ENCODE measurements at places on chromosomes 16 and 17. TPM values are rescaled to one million over a fixed set of nuclear protein-coding genes. Genes with fewer than 3 reads are reported as not detected.

Gene VMO1
- 0.50 TPM for total RNA-seq

Gene PRR35
- total RNA-seq = not detected

Gene MC1R
- 2.6 TPM for total RNA-seq

Gene ZG16
- not detected for total RNA-seq

Gene TTLL6
- total RNA-seq = not detected

Gene PHOSPHO1
- not detected for total RNA-seq

Gene FOXN1
- total RNA-seq = not detected

Gene LRRC37B
- 42.8 TPM for total RNA-seq

DNA sequence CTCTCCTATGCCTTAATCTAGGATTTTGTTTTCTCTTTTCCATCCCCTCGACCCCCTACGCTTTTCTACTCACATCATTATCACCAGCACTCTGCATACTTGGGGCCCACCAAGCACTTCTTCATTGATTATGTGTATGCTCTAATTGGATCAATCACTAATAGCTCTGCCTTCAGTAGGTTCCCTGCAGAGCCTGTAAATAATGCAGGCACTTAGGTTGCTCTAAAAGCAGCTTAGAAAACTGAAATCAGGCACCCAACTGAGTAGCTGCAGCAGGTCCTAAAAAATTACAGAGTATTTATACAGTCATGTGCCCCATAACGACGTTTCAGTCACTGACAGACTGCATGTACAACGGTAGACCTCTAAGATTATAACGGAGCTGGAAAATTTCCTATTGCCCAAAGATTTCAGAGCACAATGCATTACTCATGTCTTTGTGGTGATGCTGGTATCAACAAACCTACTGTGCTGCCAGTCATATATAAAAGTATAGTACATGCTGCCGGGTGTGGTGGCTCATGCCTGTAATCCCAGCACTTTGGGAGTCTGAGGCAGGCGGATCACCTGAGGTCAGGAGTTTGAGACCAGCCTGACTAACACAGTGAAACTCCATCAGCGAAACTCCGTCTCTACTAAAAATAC lies 280.4 kb downstream of the HS3ST3B1 start:
- H3K4me3 ChIP-seq = no peak overlapping the region
- DNase-seq = no peak
- H3K36me3 ChIP-seq = no peaks in the 10 kb centered on the region
- H3K27ac ChIP-seq = no peak overlapping the region

GRCh38 chr16:678209-678857 lies 1.9 kb upstream of the STUB1 start:
- no peak overlapping the region for H3K4me3 ChIP-seq
- H3K27ac ChIP-seq = no peak overlapping the region
- peaks cover 12% of the 10 kb centered on the region for H3K27me3 ChIP-seq
- DNase-seq = no peak

DNA sequence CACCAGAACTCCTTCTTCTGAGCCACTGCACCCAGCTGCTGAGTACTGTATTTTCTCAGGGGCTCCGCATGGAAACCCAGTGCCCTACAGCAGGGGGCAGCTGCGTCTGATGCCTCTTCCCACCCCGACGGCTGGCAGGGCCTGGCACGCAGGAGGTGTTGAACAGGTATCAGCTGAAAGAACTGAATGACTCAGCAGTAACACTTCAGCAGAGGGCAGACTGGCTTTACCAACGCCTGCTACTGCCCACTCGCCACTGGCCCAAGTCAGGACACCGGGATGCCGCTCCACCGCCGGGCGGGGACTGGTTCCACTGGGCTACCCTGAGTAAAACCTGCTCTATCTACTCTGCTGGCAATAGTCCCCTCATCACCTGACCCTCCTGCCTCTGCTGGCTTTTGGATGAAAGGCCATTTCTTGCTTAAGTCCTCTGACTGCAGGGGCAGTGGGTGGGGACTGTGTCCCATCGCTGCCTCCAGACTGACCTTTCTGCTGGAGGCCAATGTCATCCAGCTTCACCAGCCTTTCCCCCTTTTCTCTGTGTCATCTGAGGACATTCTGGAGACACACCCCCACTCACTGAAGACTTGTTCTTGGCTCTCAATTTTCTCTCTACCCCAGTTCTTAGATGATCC lies 100.4 kb upstream of the FA2H start:
- no peaks in the 10 kb centered on the region for H3K27me3 ChIP-seq
- H3K36me3 ChIP-seq = peaks cover 12% of the 10 kb centered on the region
- H3K4me1 ChIP-seq = peaks cover 7% of the 10 kb centered on the region
- H3K4me3 ChIP-seq = no peak overlapping the region

GRCh38 chr16:929227-930073 lies 41.3 kb downstream of the LMF1 start:
- DNase-seq = no peak
- no peak overlapping the region for H3K4me3 ChIP-seq
- no peaks in the 10 kb centered on the region for H3K4me1 ChIP-seq
- H3K27me3 ChIP-seq = no peaks in the 10 kb centered on the region

GRCh38 chr17:81734405-81735263 lies 22.6 kb downstream of the SLC25A10 start:
- H3K36me3 ChIP-seq = no peaks in the 10 kb centered on the region
- no peak for DNase-seq
- H3K4me1 ChIP-seq = peaks cover 7% of the 10 kb centered on the region
- H3K27me3 ChIP-seq = peaks cover 22% of the 10 kb centered on the region

- peak overlapping the region; percentile 94 for H3K27ac ChIP-seq
- DNase-seq = peak; percentile 66
- H3K36me3 ChIP-seq = peaks cover 36% of the 10 kb centered on the region
These were observed 31.9 kb downstream of the PLCG2 start for GRCh38 chr16:81810894-81811538.

DNA sequence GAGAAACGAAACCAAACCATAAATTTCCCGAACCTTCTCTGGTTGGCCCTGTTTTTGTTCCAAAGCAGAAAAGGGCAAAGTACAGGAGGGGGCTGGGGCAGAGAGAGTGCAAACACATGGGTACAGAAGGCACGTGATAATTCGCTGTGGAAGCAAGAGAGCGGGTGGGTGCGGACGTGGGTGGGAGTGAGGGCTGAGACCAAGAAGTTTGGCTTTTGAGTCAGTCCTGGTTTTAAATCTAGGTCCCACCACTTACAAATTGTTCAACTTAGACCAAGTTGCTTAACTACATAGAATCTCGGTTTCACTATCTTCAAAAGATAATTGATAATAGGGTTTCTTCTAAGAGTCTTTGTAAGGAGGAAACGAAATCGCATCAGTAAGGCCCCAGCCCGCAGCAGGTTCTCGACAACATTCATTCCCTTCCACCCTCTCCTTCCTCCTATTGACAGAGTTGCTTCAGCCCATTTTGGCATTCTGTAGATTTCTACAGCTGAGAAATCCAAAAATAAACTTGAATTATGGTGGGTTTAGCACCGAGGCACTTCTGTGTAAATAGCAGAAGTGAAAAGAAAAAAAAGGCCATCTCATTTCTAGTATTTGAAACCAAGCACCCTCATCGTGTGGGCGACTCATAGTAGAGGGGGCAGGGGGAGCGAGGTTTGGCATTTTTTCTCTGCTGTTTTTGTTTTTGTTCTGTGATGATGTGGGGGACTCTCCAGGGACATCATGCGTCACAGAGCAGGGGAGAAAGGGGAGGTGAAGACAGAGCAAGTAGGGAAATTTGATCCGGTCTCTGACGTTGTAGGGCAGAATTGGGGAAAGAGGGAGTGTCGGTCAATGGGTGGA lies 33.6 kb upstream of the CCR7 start:
- no peaks in the 10 kb centered on the region for H3K27me3 ChIP-seq
- peaks cover 11% of the 10 kb centered on the region for H3K36me3 ChIP-seq
- H3K27ac ChIP-seq = peak overlapping the region; percentile 95
- peak overlapping the region; percentile 49 for H3K4me3 ChIP-seq
- peaks cover 79% of the 10 kb centered on the region for H3K4me1 ChIP-seq
- DNase-seq = peak; percentile 79

DNA sequence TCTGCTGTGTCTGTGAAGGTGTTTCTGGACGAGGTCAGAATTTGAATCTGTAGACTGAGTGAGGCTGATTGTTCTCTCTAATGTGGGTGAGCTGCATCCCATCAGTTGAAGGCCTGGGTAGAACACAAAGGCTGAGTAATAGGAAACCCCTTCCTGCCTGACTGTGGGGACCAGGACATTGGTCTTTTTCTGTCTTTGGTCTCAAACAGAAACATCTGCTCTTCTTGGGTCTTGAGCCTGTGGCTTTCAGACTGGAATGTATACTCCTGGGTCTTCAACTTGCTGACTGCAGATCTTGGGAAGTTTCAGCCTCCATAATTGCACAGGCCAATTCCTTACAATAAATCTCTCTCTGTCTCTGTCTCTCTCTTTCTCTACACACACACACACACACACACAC lies 19.6 kb upstream of the LRRC75A start:
- H3K27me3 ChIP-seq = peaks cover 23% of the 10 kb centered on the region
- H3K36me3 ChIP-seq = no peaks in the 10 kb centered on the region
- no peak overlapping the region for H3K27ac ChIP-seq
- DNase-seq = no peak
- H3K4me1 ChIP-seq = peaks cover 12% of the 10 kb centered on the region

DNA sequence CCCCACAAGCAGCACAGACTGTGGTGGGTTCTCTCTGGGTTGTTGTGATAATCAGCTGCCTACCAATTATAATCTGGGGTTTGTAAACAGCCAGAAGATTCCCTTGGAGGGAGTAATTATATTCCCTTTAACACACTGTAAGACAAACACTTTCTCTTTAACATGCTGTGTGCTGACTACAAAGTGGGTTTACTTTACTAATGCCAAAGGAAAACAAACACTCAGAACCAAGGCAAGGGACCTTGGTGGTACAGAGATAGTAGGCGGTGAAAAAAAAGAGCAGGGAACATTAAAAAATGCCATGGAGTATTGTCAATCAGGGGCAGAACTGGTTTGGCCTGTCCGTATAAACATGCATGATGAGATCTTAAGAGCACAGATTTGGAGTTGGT lies 3.0 kb upstream of the VAT1L start:
- H3K27ac ChIP-seq = no peak overlapping the region
- no peaks in the 10 kb centered on the region for H3K36me3 ChIP-seq
- H3K4me1 ChIP-seq = peaks cover 6% of the 10 kb centered on the region
- peaks cover 41% of the 10 kb centered on the region for H3K27me3 ChIP-seq
- no peak for DNase-seq
- no peak overlapping the region for H3K4me3 ChIP-seq

- H3K27me3 ChIP-seq = peaks cover 8% of the 10 kb centered on the region
- no peak overlapping the region for H3K4me3 ChIP-seq
- no peaks in the 10 kb centered on the region for H3K36me3 ChIP-seq
- peak; percentile 59 for DNase-seq
- no peak overlapping the region for H3K27ac ChIP-seq
- H3K4me1 ChIP-seq = no peaks in the 10 kb centered on the region
These were observed 14.0 kb upstream of the ELAC2 start for GRCh38 chr17:13031718-13032350.

All from activated CD8-positive, alpha-beta memory T cell treated with anti-CD3 and anti-CD28 coated beads, Interleukin-2, amount 10 ng/mL, durations not matched to agents 7 days and 5 days (primary cell).